Left forelimb (tissue), 1 donor: ENCODE measurements at places on chromosomes 3 and 15.

- DNase-seq = no peak
Observed at GRCh38 chr3:138326866-138327595, 2.6 kb downstream of the NME9 start.

DNA sequence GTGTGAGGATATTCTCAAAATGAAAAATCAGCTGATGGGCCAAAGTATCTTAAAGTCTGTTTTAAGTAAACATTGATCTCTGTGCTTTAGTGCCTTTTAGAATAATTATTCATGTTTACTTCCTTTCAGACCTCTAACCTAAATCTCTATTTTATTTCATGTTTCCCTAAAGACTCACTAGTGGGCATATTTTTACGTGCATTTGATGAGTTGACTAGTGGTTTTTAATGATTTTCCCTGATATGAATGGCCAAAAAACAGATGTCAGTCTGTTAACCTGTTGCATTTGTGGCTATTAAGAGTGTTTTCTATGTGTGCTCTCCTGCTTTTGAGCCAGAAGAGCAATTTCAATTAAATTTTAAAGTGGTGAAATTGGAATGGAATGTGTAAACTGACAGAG lies 6.9 kb downstream of the FAIM start:
- DNase-seq = no peak

DNA sequence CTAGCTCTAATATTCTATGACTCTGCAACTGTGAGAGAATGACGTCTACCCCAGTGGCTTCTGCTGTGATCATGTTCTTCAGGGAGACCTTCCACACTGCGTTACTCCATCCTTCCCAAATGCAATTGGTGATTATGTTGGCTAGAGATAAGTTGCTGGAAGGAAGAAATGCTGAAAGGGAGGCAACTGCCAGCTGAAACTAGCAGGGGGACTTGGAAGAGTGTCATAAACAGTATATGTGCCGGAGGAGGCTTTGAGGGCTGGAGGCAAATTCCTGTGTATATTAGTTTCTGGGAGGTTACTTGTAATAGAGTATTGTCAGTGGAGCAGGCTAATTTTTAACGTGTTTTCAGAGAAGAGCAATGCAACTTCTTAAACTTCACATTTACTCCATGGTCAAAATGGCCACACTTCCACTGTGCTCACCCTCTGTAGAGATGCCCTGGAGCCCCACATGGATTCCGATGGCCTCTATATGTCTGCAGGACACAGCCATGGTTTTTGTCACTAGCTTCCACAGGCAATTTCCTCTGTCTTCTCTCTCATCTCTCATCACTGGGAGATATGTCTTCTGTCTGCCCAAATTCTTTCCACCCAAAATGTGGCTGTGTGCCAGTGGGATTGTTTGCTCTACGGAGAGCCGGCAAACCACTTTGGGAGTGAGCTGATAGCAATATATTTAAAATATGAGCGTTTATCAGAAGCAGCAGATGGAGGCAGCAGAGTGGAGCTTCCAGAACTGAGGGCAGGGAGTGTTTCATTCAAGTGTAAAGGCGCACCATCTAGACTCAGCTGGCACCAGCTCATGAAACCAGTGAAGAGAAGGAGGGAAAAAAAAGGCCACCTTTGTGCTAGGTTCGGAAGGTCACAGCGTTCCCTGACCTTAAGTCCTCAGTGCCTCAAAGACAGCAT lies 13.3 kb upstream of the CD47 start:
- DNase-seq = no peak

DNA sequence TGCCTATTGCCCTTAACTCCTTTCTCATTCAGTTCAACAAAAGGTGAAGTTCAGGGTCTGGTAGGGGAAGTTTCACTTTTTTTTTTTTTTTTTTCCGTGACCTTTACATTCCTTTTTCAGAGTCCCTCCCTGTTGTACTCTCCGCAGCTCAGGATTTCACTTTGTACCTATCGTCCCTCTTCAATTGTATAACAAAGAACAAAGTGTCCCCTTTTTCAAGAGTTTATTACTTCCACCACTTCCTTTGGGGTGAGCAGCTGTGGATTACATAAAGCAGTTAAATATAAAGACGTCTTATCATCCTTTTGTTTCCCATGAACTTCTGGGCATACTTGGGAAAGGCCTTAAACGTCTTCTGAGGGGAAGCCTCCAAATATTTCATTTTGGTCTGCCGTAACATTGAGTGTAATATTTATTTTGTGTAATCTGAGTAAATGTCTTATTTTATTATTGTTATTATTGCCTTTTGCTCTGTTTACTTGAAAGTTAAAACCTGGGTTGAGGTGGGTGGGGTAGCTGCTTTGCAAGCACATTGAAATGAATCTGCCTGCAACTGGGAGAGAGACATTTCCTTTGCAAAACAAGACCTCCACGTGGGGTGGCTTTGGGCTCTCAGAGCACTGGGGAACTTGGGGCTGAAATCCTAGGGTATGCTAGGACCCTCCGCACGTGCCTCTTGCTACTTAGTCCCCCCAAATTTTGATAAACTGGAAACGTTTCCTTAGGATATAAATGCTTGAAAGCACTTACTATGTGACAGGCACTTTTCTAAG lies 169.4 kb downstream of the MCTP2 start:
- DNase-seq = no peak

- no peak for DNase-seq
Observed at GRCh38 chr3:171967932-171968678, 71.3 kb upstream of the FNDC3B start.

GRCh38 chr15:82570721-82571508 lies 30.7 kb upstream of the RPS17 start:
- no peak for DNase-seq

DNA sequence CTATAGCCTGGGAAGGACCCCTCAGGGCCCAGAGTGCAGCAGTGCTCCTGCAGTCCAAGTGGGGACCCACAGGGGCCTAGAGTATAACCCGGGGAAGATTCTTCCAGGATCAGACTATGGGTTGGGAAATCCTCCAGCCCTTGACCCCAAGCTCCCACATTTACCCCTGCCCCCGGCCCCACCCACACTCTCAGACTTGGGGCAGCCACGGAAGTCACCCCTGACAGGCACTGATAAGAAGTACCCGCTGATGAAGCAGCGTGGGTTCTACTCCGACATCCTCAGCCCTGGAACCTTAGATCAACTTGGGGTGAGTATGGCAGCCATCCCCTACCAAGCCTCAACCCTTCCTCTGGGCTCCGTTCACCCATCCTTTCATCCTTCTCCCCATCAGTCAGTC lies 6.3 kb downstream of the DNAH1 start:
- DNase-seq = no peak

- DNase-seq = no peak
Observed at GRCh38 chr15:55552926-55553325, 35.2 kb downstream of the PYGO1 start.
